ENCODE measurements at places on chromosomes 12 and 14.
A peak's percentile ranks its signal among the peaks of the same experiment; 100 is the strongest.

- DNase-seq = no peak
These were observed 3.0 kb downstream of the GALNT8 start for GRCh38 chr12:4723226-4723625.

- no peak for DNase-seq
These were observed 399.9 kb upstream of the RGS6 start for GRCh38 chr14:71532344-71532743.

- DNase-seq = no peak
These were observed 46.5 kb downstream of the ITPR2 start for GRCh38 chr12:26786491-26786864.

DNA sequence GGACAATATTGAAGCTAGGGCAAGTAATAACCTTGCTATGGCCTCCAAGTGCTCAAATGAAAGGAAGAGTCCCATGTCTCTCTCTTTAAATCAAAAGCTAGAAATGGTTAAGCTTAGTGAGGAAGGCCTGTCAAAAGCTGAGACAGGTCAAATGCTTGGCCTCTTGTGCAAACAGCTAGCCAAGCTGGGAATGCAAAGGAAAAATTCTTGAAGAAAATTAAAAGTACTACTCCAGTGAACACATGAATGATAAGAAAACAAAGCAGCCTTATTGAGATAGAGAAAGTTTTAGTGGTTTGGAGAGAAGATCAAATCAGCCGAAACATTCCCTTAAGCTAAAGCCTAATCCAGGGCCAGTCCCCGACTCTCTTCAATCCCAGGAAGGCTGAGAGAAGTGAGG lies 84.1 kb upstream of the PLEKHA5 start:
- no peak for DNase-seq

- DNase-seq = peak; percentile 92
These were observed 141.3 kb upstream of the PLEKHG7 start for GRCh38 chr12:92561543-92561899.

- DNase-seq = no peak
These were observed 181.0 kb downstream of the CFAP54 start for GRCh38 chr12:96670334-96670899.

- DNase-seq = no peak
These were observed 57.1 kb downstream of the METTL25 start for GRCh38 chr12:82415402-82415801.

GRCh38 chr14:24110060-24110459 lies 4.5 kb upstream of the DCAF11 start:
- no peak for DNase-seq

GRCh38 chr12:3562484-3562883 lies 71.5 kb downstream of the PRMT8 start:
- DNase-seq = no peak

GRCh38 chr12:76548222-76548837 lies 11.2 kb downstream of the OSBPL8 start:
- DNase-seq = no peak
